ENCODE measurements at places on chromosomes 5 and 9. TPM values are rescaled to one million over a fixed set of nuclear protein-coding genes. Genes with fewer than 3 reads are reported as not detected.

DNA sequence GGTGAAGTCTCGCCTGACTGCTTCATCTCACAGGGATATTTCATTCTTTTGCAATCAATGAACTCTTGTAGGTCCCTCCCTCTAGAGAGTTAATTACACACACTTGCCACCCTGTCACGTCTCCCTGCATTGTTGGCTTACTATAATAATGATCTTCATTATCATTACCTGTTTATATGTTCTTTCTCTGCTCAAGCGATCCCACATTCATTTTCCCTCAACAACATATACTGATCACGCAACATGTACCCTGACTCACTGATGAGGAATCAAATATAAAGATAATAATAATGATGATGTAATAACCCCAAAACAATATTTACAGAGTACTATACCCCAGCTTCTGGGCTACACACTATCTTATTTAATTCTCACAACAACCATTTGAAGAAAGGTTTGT, 88.5 kb downstream of the FEM1C start:
- DNase-seq: no peak

The FAM174A gene
- polyA plus RNA-seq: 23.1 TPM

The DELE1 gene
- 158 TPM for polyA plus RNA-seq

DNA sequence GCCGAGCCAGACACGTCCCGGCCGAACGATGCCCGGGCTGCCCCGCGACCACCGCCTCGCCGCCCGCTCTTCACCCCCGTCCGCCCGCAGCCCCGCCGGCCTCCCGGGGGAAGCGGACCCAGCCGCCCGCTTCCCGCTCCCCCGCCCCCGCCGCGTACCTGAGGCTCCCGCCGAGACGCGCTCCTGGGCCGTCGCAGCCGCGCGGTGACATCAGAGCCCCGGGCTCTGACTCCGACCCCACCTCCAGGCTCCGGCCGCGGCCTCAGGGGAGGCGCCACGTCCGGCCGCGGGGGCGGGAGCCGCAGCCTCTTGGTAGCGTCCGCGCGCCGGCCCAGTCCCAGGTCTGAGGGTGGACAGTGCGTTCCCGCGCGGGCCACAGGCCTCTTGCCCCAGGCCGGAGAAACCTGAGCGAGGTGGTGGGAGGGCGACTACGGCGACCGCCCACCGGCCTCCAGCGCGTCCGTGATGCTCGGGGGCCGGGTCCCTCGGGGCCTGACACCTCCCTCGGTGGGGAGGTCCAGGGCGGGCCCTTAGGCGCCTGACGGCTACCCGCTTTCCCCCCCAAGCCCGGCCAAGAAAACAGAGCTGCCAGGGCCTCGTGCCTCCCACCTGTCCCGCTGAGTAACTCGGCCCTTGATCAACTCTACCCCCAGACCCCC, at the start of gene SHROOM1:
TSS of gene SHROOM1 (minus strand) at position 212 of the 659 bp plus-strand sequence. CDS start 4,507 bp downstream, outside the sequence.
- no peak for DNase-seq

DNA sequence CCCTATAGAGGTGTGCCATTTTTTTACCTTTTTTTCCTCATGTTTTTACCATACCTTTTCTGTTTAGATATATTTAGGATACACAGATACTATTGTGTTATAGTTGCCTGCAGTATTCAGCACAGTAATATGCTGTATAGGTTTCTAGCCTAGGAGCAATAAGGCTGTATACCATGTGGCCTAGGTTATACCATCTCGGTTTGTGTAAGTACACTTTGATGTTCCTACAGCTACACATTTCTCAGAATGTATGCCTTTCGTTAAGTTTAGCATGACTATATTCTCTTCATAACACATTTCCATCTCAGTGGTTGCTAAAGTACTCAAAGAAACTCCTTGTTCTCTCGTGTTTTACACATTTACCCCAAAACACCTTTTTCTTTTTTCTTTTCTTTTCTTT, 23.0 kb downstream of the UBE2D2 start:
- DNase-seq: no peak

The CDO1 gene
- polyA plus RNA-seq: 60.7 TPM

GRCh38 chr5:58598440-58598839, 15.6 kb downstream of the RAB3C start:
- no peak for DNase-seq

The SAXO1 gene
- 0.22 TPM for polyA plus RNA-seq

GRCh38 chr5:95533106-95533505, 21.7 kb downstream of the SKIC3 start:
- DNase-seq: no peak

DNA sequence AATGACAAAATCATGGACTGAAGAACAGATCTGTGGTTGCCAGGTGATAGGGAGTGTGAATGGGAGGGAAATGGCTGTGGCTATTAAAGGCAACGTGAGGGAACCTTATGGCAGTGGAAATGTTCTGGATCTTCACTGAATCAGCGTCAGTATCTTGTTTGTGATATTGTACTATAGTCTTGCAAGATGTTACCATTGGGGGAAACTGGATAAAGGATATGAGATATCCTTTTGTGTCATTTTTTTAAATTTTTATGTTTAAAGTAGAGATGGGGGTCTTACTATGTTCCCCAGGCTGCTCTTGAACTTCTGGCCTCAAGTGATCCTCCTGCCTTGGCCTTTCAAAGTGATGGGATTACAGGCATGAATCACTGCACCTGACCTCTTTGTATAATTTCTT, 95.5 kb downstream of the RPS23 start:
- DNase-seq: no peak

- DNase-seq: no peak
Observed at GRCh38 chr5:168776070-168776469, 196.9 kb upstream of the PANK3 start.

DNA sequence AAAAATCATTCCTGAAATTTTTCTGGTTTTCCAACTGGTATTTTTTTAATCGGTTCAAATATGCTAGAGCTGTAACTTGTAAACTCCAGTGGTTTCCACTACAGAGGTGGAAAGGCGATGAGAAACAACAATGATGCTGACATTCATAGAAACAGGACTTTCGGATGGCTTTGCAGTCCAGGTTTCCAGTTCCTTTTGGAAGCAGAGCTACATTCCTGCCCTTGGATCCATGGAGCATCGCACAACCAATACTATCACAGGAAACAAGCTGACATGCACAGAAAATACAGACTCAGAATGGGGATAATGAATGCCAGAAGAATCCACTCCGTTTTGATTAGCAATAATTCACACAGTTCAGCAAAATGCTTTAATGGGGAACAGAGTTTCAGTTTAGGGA, 140.0 kb downstream of the EPB41L4A start:
- DNase-seq: no peak

DNA sequence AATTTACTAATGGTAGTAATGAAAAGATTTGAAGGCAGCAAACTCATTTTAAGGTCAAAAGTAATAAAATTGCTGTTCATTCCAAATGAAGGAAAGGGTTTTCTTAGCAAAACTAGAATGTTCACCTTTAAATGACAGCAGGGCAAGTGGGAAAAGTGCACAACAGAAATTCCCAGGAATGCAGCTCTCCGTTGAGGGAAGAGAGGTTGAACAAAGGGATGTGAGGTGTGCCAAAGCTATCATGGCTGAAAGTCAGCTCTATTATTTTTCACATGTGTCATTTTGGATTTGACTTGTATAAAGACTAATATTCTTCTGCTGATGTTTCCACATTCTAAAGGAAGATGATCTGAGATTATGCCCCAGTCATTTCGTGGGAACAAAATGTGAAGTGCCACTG, 51.6 kb downstream of the TEK start:
- no peak for DNase-seq

The C7 gene
- polyA plus RNA-seq: 406 TPM

GRCh38 chr5:177430972-177431316, 4.5 kb downstream of the GRK6 start:
- DNase-seq: no peak

The SPATA31C1 gene
- not detected for polyA plus RNA-seq

GRCh38 chr5:41526699-41527098, 16.3 kb upstream of the PLCXD3 start:
- DNase-seq: no peak

- DNase-seq: no peak
Observed at GRCh38 chr5:1231354-1231905, 6.2 kb downstream of the SLC6A18 start.

DNA sequence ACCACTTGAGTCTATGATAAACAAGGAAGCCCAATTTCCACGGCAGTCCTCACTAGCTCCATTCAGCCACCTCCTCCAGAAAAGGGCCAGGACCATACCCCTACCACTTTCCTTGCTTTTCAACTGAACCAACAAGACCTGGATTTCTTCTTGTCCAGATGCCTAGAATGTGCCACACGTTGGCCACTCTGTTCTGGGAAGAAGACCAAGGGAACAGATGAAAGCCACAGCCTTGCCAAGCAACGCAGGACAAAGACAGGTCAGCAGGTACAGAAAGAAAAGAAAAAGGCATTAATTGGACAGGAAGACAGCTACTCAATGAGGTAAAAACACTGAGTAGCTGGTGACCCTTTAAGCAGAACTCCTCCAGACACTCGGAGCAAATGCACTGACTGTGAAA, 2.2 kb downstream of the CCNJL start:
- DNase-seq: no peak

DNA sequence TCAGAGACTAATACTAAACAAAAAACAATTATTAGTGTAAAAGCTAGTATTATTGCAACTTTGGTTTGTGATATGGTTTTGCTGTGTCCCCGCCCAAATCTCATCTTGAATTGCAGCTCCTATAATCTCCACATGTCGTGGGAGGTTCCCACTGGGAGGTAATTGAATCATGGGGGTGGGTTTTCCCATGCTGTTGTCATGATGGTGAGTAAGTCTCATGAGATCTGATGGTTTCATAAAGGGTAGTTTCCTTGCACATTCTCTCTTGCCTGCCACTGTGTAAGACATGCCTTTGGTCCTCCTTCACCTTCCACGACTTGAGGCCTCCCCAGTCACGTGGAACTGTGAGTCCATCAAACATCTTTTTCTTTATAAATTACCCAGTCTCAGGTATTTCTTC, 325.9 kb upstream of the DAB2 start:
- DNase-seq: no peak

The TOMM5 gene
- 95.3 TPM for polyA plus RNA-seq

DNA sequence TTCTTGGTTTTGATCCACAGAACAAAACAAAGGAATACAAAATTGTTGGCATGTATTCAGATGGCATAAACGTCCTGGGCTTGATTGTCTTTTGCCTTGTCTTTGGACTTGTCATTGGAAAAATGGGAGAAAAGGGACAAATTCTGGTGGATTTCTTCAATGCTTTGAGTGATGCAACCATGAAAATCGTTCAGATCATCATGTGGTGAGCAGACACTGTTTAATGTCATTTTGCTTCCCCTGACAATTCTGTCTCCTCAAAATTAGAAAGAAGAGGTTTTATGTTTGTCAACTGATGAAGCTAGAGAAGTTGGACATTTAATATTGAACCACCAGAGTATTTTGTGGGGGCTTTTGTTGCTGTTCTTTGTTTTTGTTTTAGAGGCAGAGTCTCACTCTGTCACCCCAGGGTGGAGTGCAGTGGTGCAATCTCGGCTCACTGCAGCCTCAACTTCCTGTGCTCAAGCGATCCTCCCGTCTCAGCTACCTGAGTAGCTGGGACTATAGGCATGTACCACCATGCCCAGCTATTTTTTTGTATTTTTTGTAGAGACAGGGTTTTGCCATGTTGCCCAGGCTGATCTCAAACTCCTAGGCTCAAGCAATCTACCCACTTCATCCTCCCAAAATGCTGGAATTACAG, 82.0 kb downstream of the SLC1A1 start:
- no peak for DNase-seq

GRCh38 chr5:53257806-53258373, 148.3 kb upstream of the MOCS2 start:
- no peak for DNase-seq

- DNase-seq: no peak
Observed at GRCh38 chr9:90909225-90909624, 107.6 kb downstream of the SYK start.

The TTF1 gene
- 19.5 TPM for polyA plus RNA-seq

The BRINP1 gene
- polyA plus RNA-seq: 0.22 TPM

GRCh38 chr5:143341807-143342570, 61.5 kb downstream of the NR3C1 start:
- no peak for DNase-seq

The STPG3 gene
- polyA plus RNA-seq: 0.98 TPM

The SLC25A2 gene
- polyA plus RNA-seq: 0.08 TPM

- no peak for DNase-seq
Observed at GRCh38 chr5:176424181-176424580, 7.8 kb upstream of the CLTB start.

GRCh38 chr9:129237164-129237611, 59.1 kb upstream of the IER5L start:
- no peak for DNase-seq

GRCh38 chr5:56589481-56589860, 225.9 kb upstream of the MAP3K1 start:
- DNase-seq: no peak
